HepG2 (cell line): ENCODE measurements at places on chromosomes 4 and X.

GRCh38 chr4:6364581-6364980 is 94.9 kb downstream of the WFS1 start:
- DNase-seq, result no peak

GRCh38 chr4:184587221-184587620 is 62.0 kb downstream of the CASP3 start:
- DNase-seq, result no peak

- DNase-seq, result no peak
Observed at GRCh38 chr4:163988865-163989264, 494.4 kb downstream of the TMA16 start.

GRCh38 chr4:95985791-95986550 is 146.1 kb downstream of the PDHA2 start:
- DNase-seq, result no peak
